Activated T-helper 1 cell treated with anti-CD3 and anti-CD28 coated beads, Interleukin-12 subunit alpha, Interleukin-12 subunit beta, Interleukin-2, Interleukin-4 antibody, amounts not matched to agents 30 ng/mL and 10 ng/mL and 1 ng/mL, durations not matched to agents 14 hours and 24 hours and 36 hours (primary cell): ENCODE measurements at places on chromosomes 3 and 15.

GRCh38 chr15:59306520-59307164 lies 66.0 kb downstream of the MYO1E start:
- no peak for DNase-seq

GRCh38 chr3:110869736-110870135 lies 201.9 kb upstream of the NECTIN3 start:
- DNase-seq = no peak

DNA sequence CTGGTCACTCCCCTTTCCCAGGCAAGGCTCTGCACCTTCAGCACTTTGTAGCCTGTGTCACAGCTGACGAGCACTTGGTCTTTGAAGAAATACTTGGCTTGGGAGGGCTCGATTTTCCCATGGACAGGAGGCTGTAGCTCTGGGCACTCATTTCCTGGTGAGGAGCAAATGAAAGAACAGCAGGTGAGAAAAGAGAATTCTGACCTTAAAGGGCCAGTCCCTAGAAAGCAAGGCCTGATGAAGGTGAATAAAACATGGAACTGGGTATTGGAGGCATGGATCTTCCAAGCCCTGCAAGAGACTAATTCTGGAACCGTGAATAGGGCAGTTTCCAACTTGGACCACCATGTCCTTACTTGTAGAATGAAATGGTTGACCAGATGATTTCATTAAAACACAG lies 39.9 kb downstream of the MASP1 start:
- DNase-seq = no peak

DNA sequence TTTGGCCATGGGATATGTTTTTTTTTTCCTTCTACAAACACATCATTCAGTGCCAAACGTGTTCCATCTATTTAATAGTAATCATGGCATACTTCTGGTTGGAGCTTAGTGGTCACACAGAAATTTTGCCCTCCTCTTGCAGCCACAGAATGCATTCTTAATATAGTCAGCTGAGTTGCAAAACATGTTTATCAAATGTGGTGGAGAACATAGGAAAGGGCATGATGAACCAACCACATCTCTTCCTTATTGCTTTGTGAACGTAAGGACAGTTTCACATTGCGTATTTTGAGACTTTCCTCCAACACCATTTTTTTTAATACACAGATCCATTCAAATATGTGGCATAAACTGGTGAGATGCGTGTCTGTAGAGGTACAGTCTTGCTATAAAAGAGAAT lies 106.8 kb downstream of the BBX start:
- DNase-seq = no peak

DNA sequence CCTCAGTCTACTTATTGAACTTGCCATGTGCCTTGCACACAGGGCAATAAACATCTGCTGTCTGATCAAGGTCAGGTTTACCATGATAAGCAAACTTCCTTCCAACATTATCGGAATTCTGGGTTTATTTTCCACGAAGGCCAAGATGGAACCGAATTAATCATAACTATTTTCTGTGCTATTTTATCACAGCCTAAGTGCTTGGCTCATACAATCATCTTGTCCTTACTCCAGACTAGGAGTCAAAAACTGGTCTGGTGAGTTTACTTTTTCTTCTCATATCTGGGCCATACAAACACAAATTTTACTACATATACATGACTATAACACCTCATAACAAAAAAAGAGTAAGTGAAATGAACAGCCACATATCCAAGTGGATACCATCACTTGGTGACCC lies 2.3 kb downstream of the FBN1 start:
- no peak for DNase-seq
